ENCODE measurements at places on chromosomes 3 and 15.

GRCh38 chr15:92122259-92122658 is 268.8 kb downstream of the SLCO3A1 start:
- DNase-seq = no peak

DNA sequence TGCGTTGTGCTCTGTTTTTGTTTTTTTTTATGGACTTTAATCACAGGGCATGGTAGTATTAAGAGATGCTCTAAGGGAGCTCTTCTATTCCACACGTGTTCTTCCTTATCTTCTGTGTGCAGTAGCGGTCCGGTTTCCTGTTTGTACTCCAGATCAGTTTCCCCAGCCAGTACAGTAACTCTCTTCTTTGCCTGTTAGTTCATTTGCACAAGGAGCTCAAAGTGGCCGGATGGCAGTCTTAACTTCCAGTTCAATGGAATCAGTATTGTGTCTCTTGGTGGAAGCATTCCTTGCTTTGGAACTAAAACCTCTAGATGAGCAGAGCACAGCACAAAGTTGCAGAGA is 122.0 kb downstream of the KLF13 start:
- no peak for DNase-seq

- no peak for DNase-seq
Measured at GRCh38 chr15:77905301-77905920, 172.1 kb downstream of the TBC1D2B start.

DNA sequence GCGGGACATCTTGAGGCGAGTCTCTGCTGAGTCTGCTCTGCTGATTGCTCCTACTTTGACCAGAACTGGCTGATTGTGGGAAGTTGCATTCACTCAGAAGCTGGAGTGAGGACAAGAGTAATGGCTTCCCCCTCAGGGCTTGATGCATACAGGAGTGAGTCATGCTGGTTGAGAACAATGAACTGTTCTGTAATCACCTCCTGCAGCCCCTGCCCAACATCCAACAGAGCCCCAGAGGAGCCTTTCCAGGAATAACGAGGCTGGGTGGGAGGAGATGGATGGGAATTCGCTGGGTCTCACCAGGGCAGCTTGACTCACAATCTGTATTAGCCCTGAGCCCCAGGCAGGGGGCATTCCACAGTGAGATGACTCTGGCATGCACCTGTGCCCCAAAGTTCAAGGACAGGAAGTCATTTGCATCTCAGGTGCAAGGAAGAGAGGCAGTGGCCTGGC is 85.0 kb downstream of the RAB11A start:
- peak; percentile 6 for DNase-seq

DNA sequence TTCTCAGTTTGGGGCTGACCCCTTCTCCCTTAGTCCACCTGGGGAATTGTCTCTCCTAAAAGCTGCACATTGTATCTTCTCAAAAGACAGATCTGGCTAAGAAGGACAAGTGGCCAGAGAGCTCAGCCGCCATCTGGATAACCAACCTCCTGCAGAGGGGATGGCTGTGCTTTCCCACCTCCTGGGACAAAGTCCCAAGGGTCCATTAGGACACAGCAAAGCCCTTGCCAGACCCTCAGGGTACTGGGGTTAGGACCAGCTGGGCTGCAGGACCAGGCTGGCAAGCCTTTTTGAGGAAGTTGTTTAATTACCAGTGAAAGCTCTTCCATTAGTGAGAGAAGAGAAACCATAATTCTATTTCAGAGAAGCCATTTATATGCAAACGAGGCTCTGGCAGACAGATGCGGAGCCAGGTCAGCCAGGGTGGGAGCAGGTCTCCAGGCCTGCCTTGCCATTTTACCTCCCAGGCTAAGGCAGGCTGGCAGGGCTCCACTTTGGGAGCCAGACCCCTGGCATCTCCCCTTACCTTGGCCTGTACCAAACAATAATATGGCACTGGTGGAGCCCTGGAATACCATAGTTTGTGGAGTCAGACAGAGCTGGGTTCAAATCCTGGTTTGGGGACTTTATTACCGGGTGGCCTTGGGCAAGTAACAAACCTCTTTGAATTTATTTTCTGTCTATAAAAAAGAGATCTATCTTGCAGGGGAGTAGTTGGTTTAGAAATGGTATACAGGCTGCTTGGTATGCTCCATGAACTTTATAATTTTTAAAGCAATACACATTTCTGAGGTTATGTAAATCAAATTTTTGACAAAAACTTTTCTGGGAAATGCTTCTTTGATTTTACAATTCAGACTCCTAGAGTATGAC is 17.9 kb downstream of the SHF start:
- DNase-seq = no peak

- DNase-seq = no peak
Measured at GRCh38 chr3:50483374-50483773, 20.1 kb downstream of the CACNA2D2 start.

DNA sequence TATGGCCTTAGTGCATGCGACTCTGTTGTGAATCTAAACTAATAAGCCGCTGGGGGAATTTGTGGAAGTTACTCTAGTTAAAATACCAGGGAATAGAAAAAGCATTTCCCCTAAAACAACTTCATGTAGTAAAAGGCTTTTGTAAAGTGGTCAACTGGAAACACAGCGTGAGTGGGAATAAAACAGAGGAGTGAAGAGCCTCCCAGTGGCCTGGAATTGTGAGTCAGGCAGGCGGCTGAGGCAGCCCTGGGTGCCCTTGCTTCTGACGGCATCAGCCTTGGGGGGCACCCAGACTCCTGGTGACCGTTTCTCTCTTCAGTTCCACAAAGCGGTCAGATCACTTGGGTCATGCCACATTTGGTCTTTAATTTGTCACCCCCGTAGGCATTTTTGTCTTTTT is 108.4 kb downstream of the GHSR start:
- DNase-seq = no peak

- DNase-seq = no peak
Measured at GRCh38 chr15:73368301-73369136, at the start of gene HCN4. HCN4 (minus strand) TSS chr15:73368958; CDS start chr15:73368270, 688 bp downstream.

DNA sequence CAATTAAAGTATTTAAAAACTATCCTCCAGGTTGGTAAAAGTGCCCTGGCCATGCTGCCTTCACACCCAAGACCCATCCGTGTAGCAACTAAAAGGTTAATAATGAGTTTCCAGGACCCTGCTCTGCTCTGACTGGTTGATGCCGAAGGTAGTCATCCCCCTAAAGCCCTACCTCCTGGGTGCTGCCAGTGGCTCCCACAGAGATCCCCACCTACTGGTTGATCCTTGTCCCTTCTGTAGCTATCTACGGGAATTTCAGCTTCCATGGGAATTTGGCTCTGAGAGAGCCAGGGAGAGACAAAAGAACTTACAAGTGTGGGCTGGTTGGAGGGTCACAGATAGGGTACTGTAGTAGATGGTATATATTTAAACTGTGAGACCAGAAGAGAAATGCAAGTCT is 110.6 kb upstream of the NANOGP8 start:
- DNase-seq = no peak
